ENCODE measurements at places on chromosomes 6 and 20. TPM values are rescaled to one million over a fixed set of nuclear protein-coding genes. Genes with fewer than 3 reads are reported as not detected.

The GABRR1 gene
- total RNA-seq: not detected

The CDS2 gene
- total RNA-seq: 19.5 TPM

The PRR18 gene
- not detected for total RNA-seq

The ULBP1 gene
- total RNA-seq: 0.14 TPM

The CCN6 gene
- total RNA-seq: not detected

The APOM gene
- not detected for total RNA-seq

The TRIM40 gene
- total RNA-seq: not detected

- no peaks in the 10 kb centered on the region for H3K36me3 ChIP-seq
- H3K4me3 ChIP-seq: no peak overlapping the region
- peak; percentile 64 for DNase-seq
Measured at GRCh38 chr6:149259753-149260152, 57.8 kb upstream of the TAB2 start.

- no peaks in the 10 kb centered on the region for H3K4me1 ChIP-seq
- no peak for DNase-seq
- no peaks in the 10 kb centered on the region for H3K27me3 ChIP-seq
- H3K27ac ChIP-seq: no peak overlapping the region
- H3K36me3 ChIP-seq: no peaks in the 10 kb centered on the region
Measured at GRCh38 chr20:19710336-19711120, 47.5 kb upstream of the RIN2 start.

- DNase-seq: no peak
- peaks cover 40% of the 10 kb centered on the region for H3K36me3 ChIP-seq
- no peaks in the 10 kb centered on the region for H3K4me1 ChIP-seq
- no peak overlapping the region for H3K4me3 ChIP-seq
Measured at GRCh38 chr20:58312836-58313235, 3.3 kb downstream of the RAB22A start.

DNA sequence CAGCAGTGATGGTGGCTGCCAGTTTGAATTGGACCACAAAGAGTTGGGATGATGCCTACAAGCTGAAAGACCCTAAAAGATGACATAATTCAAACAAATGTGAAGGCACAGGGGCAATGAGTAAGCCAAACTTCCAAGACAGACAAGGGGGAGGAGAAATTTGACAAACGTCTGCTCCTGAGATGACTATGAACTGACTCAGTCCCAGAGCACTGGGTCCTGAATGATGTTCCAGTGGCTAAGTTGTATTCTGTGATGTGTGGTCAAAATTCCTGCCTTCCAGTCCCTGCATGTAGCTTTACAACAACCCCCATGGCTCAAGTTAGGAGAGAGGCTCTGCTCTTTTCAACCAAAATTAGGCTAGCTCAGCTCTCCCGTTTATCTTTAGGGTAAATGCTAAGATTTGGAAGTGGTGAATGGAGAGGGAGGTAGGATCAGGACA lies 86.1 kb upstream of the SIRPA start:
- H3K4me3 ChIP-seq: no peak overlapping the region
- H3K27me3 ChIP-seq: no peaks in the 10 kb centered on the region
- H3K4me1 ChIP-seq: peaks cover 4% of the 10 kb centered on the region
- no peak overlapping the region for H3K27ac ChIP-seq

DNA sequence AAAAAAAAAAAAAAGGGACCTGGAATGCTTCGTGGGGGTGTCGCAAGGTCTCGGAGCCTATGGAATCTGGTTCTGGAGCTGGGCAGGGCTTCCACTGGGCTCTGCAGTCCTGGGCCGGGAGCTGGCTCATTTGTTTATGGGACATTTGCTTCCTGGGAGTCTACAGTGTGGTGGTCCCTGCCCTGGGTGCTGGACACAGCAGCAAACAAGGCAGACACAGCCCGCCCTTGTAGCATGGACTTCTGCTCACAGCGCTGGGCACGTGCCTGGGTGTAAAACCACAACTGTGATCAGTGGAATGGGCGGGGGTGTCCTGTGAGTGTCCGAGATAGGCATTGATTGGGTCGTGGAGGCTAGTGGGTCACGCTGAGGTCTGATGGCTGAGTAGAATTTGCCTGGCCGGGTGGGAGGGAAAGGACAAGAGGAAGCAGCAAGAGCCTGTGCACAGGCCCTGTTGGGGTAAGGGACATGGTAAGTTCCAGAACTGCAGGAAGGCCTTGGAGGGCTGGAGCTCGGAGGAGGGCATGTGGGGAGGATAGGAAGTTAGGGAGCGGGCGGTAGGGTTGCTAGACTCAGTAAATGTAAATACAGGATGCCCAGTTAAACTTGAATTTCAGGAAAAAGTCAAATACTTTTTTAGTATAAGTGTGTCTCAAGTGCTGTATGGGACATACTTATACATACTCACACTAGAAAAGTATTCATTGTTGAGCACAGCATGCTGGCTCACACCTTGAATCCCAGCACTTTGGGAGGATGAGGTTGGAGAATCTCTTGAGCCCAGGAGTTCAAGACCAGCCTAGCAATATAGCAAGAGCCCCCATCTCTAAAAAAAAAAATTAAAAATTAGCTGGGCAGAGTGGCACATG lies 61.3 kb upstream of the PMEPA1 start:
- no peak overlapping the region for H3K27ac ChIP-seq
- no peaks in the 10 kb centered on the region for H3K36me3 ChIP-seq
- H3K4me3 ChIP-seq: no peak overlapping the region
- no peak for DNase-seq
- H3K4me1 ChIP-seq: no peaks in the 10 kb centered on the region
- no peaks in the 10 kb centered on the region for H3K27me3 ChIP-seq

GRCh38 chr6:158244373-158244772 lies 67.9 kb upstream of the TULP4 start:
- no peaks in the 10 kb centered on the region for H3K36me3 ChIP-seq
- no peak overlapping the region for H3K4me3 ChIP-seq
- DNase-seq: no peak
- H3K27me3 ChIP-seq: no peaks in the 10 kb centered on the region

DNA sequence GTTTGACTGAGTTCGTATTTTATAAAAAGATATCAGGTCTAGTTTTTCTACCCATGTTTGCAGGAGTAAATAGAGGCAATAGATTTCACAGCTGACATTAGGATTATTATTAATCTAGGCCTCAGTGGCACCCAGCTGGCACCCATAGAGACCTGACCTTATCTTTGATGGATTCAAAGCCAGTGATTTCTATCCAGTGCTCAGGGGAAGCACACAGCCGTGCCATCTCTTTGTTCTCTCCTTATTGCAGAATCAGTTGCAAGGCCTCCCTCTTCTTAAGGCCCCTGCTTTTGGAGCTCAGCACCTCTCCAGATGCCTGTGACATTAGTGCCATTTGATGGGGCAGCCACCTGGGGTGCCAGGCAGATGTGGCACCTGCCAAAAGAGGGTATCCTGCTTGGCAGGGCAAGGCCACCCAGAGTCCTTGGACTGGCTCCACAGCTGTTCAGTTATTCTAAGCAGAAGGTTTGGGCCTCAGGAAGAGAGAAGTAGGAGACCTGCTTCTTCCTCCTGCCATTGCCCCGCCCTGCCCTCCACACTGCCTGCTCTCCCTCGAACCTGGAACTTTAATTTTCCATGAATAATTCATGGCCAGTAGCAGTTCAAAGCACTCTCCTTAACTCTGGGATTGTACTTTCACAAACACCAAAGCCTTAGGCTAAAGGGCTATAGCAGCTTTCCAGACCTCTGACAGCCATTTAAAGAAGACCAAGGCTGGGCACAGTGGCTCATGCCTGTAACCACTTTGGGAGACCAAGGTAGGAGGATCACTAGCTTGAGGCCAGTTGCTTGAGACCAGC lies 206.3 kb downstream of the ZDHHC14 start:
- no peaks in the 10 kb centered on the region for H3K4me1 ChIP-seq
- no peak overlapping the region for H3K4me3 ChIP-seq
- no peaks in the 10 kb centered on the region for H3K27me3 ChIP-seq
- no peak overlapping the region for H3K27ac ChIP-seq
- no peaks in the 10 kb centered on the region for H3K36me3 ChIP-seq
- DNase-seq: peak; percentile 2

DNA sequence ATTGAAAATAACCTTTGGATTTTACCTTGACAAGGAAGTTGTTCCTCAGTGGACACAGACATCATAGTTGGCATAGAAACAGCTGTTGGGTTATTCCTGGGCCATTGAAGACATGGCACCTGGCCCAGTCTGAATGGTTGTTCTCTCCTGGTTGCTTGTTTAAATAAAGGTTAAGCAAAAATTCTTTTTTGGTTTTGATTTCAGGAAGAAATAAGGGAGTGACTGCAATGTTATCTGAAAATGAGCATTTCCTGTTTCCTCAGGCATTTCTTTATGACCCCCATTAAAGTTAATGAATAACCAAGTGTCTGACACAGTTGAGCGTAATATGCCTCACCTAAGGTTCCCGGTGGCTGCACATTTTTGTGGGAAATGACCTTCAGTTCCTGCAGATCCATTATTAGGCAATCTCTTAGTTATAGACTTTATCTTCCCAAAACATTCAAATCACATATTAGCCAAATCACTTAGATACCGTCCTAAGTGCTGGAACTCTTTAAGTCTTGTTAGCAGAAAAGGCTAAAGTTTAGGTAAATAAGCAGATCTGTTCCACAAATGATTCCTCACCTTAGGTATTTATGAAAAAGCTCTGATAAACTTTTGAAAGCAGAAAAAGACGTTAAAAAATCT lies 648.7 kb upstream of the FLRT3 start:
- no peak overlapping the region for H3K4me3 ChIP-seq
- no peaks in the 10 kb centered on the region for H3K36me3 ChIP-seq
- H3K27ac ChIP-seq: no peak overlapping the region
- H3K4me1 ChIP-seq: peaks cover 6% of the 10 kb centered on the region
- H3K27me3 ChIP-seq: no peaks in the 10 kb centered on the region

DNA sequence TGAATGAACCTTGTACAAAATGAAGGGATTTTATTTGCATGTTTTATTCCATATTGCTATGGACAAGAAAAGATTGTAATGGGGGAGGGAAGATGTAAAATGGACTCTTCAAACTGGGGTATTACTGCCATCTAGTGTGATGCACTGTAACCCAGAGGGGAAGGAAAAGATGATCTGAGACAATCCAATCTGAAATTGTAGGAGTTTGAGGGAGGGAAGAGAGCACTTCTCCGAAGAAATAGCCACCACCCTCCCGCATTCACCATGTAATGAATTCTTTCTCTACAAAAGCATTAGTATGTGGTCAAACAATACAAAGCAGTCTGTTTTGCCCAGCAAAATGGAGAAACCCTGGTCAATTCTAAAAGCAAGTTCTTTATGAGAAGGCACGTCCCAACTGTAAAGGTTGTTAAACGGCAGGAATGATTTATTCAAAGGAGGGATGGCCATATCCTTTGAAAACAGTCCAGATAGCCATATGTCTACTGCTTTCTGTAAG lies 679.5 kb upstream of the NRSN1 start:
- H3K36me3 ChIP-seq: no peaks in the 10 kb centered on the region
- H3K4me3 ChIP-seq: no peak overlapping the region
- no peak overlapping the region for H3K27ac ChIP-seq

DNA sequence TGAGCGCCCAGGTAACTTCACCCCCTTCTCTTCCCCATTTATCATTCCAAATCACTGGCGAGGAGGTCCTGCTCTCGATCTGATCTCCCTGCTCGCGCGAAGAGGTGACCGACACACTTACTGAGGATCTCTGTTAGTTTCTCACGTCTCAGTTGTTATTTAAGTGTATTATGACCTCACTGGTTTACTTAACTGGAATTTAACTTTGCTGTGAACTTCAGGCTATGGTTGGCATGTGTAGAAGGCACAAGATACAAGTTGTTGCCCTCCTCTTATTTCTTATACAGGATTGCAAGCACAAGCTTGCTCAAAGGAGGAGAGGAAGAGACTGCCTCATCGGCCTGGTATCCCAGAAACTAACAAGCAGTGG lies 1.2 kb downstream of the RNF217 start:
- peak; percentile 20 for DNase-seq
- no peaks in the 10 kb centered on the region for H3K27me3 ChIP-seq
- H3K4me1 ChIP-seq: peaks cover 38% of the 10 kb centered on the region
- peak overlapping the region; percentile 96 for H3K4me3 ChIP-seq

GRCh38 chr6:28053584-28053983 lies 26.8 kb upstream of the ZNF165 start:
- no peak overlapping the region for H3K27ac ChIP-seq
- DNase-seq: no peak
- no peaks in the 10 kb centered on the region for H3K4me1 ChIP-seq
- H3K36me3 ChIP-seq: no peaks in the 10 kb centered on the region
- no peaks in the 10 kb centered on the region for H3K27me3 ChIP-seq

GRCh38 chr6:127924031-127924430 lies 23.2 kb upstream of the THEMIS start:
- H3K36me3 ChIP-seq: no peaks in the 10 kb centered on the region
- no peak overlapping the region for H3K27ac ChIP-seq
- H3K27me3 ChIP-seq: no peaks in the 10 kb centered on the region
- H3K4me3 ChIP-seq: no peak overlapping the region
- H3K4me1 ChIP-seq: no peaks in the 10 kb centered on the region

- H3K36me3 ChIP-seq: no peaks in the 10 kb centered on the region
- H3K27ac ChIP-seq: no peak overlapping the region
- peak; percentile 20 for DNase-seq
- no peak overlapping the region for H3K4me3 ChIP-seq
Measured at GRCh38 chr6:2579804-2580570, 170.7 kb downstream of the MYLK4 start.

GRCh38 chr6:84462698-84463097 lies 235.3 kb upstream of the CEP162 start:
- H3K4me1 ChIP-seq: no peaks in the 10 kb centered on the region
- H3K27ac ChIP-seq: no peak overlapping the region
- H3K4me3 ChIP-seq: no peak overlapping the region
- no peak for DNase-seq
- no peaks in the 10 kb centered on the region for H3K27me3 ChIP-seq
- H3K36me3 ChIP-seq: no peaks in the 10 kb centered on the region

DNA sequence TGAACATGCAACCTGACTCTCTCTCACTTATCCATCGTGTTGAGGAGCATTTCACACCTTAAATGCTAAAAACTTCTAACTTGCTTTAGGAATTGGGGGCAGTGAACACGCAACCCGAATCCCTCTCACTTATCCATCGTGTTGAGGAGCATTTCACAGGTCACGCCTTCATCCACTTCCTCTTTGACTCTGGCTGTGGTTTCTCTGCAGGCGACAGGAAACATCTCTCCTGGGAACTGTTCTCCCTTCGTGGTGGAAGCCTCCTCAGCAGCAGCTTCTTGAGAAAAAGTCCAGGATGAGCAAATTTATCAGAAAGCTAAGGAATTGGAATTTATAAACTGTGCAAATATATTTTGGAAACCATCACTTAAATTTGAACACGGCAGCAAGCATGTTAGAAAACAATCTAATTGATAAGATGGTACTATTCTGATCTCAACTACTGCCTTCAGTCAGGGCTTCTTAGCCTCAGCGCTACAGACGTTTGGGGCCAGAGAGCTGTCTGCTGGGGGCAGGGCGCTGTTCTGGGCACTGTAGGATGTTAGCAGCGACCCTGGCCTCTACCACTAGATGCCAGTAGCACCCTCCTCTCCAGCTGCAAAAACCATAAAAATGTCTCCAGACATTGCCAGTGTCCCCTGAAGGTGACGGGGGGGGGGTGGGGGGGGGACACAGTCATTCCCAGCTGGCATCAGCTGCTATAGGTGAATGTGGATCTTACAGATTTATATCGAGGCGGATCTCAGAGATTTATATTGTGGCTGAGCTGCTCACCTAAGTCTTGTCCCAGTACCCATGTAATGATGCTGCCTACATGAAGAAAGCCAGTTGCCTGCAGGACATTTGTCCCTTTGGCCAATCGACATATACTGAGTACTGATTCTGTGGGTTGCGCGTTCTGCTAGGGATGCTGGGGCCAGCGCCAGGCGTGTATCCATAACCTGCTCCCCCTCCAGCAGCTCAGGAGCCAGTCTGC lies 26.2 kb downstream of the CTCFL start:
- no peak overlapping the region for H3K27ac ChIP-seq
- DNase-seq: no peak
- H3K4me3 ChIP-seq: no peak overlapping the region
- peaks cover 6% of the 10 kb centered on the region for H3K4me1 ChIP-seq
- H3K27me3 ChIP-seq: peaks cover 18% of the 10 kb centered on the region
